ENCODE measurements at places on chromosomes 11 and 22. TPM values are rescaled to one million over a fixed set of nuclear protein-coding genes. Genes with fewer than 3 reads are reported as not detected.

The EFEMP2 gene
- 13.2 TPM for total RNA-seq

The IGF2 gene
- total RNA-seq: 1.2 TPM

The FXYD2 gene
- 0.07 TPM for total RNA-seq

The ADSL gene
- 208 TPM for total RNA-seq

The APBB1 gene
- total RNA-seq: 42.5 TPM

The SOX6 gene
- total RNA-seq: 0.03 TPM

The TEF gene
- total RNA-seq: 12.7 TPM

The CD6 gene
- total RNA-seq: not detected

The ACTN3 gene
- 36.9 TPM for total RNA-seq

The CREB3L1 gene
- 1.6 TPM for total RNA-seq

The PATE4 gene
- total RNA-seq: not detected

The VPS51 gene
- 162 TPM for total RNA-seq

The OR10A2 gene
- total RNA-seq: not detected

The OR2AG1 gene
- not detected for total RNA-seq

The MISFA gene
- total RNA-seq: not detected

The OR51M1 gene
- not detected for total RNA-seq

The OR8B4 gene
- total RNA-seq: not detected

The PGA3 gene
- not detected for total RNA-seq

The RASGRP2 gene
- total RNA-seq: 12.3 TPM

The DGCR6 gene
- total RNA-seq: 11.6 TPM

The MIAT gene
- total RNA-seq: 13.4 TPM

The HOATZ gene
- not detected for total RNA-seq

The TEX54 gene
- total RNA-seq: not detected

The MMP12 gene
- total RNA-seq: not detected

The ZC3H7B gene
- total RNA-seq: 58.2 TPM

The PRRG4 gene
- 0.44 TPM for total RNA-seq

The LRRN4CL gene
- 0.14 TPM for total RNA-seq

The CHRDL2 gene
- not detected for total RNA-seq

The NXPE4 gene
- total RNA-seq: not detected

The HBG2 gene
- total RNA-seq: not detected

The CARD18 gene
- not detected for total RNA-seq

The OR5B21 gene
- not detected for total RNA-seq

The HEPN1 gene
- total RNA-seq: not detected

The RASSF10 gene
- 4.8 TPM for total RNA-seq

The IFITM10 gene
- total RNA-seq: 0.74 TPM

The IGLL1 gene
- total RNA-seq: not detected

The ARHGAP42 gene
- 23.1 TPM for total RNA-seq

The MYO18B gene
- 0.48 TPM for total RNA-seq

The BLID gene
- not detected for total RNA-seq

The SLC37A2 gene
- 0.73 TPM for total RNA-seq

The GLB1L3 gene
- 24.0 TPM for total RNA-seq

The DEUP1 gene
- not detected for total RNA-seq

The DRD2 gene
- total RNA-seq: 0.38 TPM

The IRAG1 gene
- 4.5 TPM for total RNA-seq

The KDM4E gene
- total RNA-seq: not detected

The FOLR2 gene
- total RNA-seq: not detected

The MDK gene
- total RNA-seq: 672 TPM

The ASPHD2 gene
- total RNA-seq: 7.4 TPM

The OSM gene
- not detected for total RNA-seq

The HTR3B gene
- total RNA-seq: not detected

The TMEM25 gene
- 17.5 TPM for total RNA-seq

The TEX12 gene
- total RNA-seq: 0.21 TPM

The RFPL2 gene
- 0.15 TPM for total RNA-seq

The CATSPERZ gene
- total RNA-seq: 1.00 TPM

The UPK3A gene
- 0.41 TPM for total RNA-seq
